ENCODE measurements at places on chromosomes 2 and 18.

DNA sequence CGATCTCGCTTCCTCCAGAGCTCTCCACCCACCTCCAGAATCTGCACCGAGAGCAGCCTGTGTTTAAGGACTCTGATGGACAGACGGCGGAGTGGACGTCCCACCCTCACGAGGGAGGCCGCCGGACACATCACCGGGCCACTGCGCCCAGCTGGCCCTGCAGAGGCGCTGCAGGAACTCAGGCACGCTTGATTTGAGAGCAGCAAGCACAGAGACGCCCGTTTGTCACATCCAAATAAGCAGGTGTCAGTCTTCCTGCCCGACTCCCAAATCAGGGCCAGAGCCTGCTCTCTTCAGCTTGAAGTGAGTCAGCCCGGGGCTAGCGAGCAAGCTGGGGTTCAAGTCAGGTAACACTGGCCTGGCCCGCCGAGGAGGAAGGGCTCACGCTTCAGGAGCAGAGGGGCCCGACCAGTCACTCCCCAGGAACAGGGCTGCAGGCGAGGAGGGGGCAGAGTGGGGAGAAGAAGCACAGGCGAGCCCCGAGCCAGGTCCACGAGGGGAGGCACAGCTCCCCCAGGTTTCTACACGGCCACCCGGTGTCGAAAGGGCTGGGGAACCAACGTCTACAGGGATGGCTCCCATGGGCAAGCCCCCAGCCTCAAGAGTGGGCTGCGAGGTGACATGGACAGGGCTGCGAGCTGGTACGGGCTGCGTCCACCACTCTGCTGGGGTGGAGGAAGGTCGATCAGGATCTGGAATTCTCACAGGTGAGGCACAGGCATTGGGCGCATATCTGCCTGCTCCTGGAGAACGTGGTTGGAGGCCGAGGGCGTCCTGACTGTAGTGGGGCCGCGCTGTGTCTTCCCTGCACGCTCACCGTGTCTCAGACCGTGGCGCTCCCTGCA, 52.5 kb upstream of the CTDP1 start:
- DNase-seq = no peak

DNA sequence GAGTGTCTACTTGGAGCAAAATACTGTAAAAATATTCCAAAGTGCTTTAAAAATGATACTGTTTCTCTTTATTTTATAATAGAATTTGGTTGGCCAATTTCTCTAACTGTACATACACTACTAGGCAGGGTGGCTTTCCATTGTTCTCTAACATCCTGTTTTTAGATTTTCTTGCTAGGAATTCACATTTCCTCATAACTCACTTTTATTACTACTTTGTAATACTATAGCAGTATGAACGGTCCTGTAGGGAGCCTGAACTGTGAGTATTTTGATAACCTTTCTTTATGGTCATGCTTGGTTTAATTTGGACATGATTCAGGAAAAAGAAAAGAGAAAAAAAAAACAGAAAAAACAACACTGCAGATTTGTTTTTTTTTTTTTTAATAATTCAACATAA, 37.8 kb downstream of the GCG start:
- DNase-seq = no peak

DNA sequence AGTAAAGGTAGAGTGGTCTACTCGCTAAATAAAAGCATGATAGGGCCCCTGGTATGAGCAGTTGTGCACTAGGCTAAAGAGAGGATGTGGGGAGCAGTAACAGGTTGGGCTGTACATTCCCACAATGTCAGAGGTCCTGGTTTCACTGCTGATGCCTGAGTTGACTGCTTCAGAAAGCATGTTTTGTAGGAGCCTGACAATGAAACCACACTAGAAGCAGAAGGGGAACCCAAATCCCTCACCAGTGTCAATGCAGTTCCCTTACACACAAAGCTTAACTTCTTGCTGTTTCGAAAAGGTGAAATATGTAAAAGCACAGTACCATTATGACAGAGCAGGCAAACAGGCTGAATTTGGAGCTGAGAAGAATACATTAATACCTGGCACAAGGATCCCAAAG, 291.7 kb upstream of the KYNU start:
- no peak for DNase-seq

- no peak for DNase-seq
These were observed 2.9 kb downstream of the ANKMY1 start for GRCh38 chr2:240554767-240555493.

GRCh38 chr2:230319211-230319862, 7.7 kb upstream of the SP140L start:
- DNase-seq = peak; percentile 50

Measured in activated CD4-positive, CD25-positive, alpha-beta regulatory T cell treated with anti-CD3 and anti-CD28 coated beads, Interleukin-2, amount 50 U/mL, for 72 hours (primary cell).